H4 (cell line): ENCODE measurements at places on chromosomes 6 and 20. TPM values are rescaled to one million over a fixed set of nuclear protein-coding genes. Genes with fewer than 3 reads are reported as not detected.

SYNCRIP gene
- total RNA-seq = 43.6 and 57.2 TPM in 2 replicates

GRIK2 gene
- 1.4 and 2.9 TPM in 2 replicates for total RNA-seq

ANKS1A gene
- total RNA-seq = 7.0 and 8.8 TPM in 2 replicates

MLN gene
- not detected in 2 replicates for total RNA-seq

EYA2 gene
- total RNA-seq = 0.14 and 0.60 TPM in 2 replicates

OR2W1 gene
- not detected in 2 replicates for total RNA-seq

TUBB2B gene
- 5.1 and 6.6 TPM in 2 replicates for total RNA-seq

TAB2 gene
- total RNA-seq = 15.5 and 16.7 TPM in 2 replicates

ADGB gene
- total RNA-seq = not detected in 2 replicates
